Hippocampal formation (tissue), 2 donors: ENCODE measurements at places on chromosomes 16 and 17.
A peak's percentile ranks its signal among the peaks of the same experiment; 100 is the strongest.

GRCh38 chr17:72726936-72727335, 365.6 kb downstream of the SLC39A11 start:
- DNase-seq = no peak

- DNase-seq = no peak
Measured at GRCh38 chr16:17294856-17295255, 175.9 kb downstream of the XYLT1 start.

DNA sequence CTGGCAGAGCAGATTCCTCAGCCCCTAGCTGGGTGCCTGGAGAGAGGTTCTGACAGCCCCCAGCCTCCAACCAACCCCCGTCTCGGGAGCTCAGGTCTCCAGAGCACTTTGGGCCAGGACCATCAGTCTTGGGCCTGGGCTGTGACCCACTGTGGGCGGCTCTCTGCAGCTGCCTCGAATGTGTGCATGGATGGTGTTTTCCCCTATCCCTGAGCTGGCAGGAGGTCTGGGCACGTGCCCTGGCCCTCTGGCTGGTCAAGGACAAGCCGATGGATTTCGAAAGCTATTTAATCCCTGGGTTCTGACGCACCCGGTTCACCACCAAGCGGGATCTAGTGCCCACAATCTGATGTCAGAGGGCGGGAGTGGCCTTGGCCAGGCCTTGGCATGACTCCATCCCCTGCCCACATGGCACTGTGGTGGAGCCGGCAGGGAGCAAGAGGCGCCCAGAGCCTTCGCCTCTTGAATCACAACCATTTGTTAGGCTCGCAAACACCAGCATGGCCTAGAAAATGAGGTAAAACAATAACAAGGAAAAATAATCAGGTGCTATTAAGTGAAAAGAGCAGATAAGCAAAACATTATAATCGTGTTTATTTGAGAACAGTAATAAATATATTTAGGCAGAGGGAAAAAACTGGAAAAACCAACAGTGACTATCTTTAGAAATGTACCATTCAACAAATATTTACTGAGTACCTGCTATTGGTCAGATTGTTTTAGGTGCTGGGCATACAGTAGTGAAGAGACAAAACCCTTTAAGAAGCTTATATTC, 69.3 kb upstream of the TOB1 start:
- DNase-seq = peak; percentile 85

GRCh38 chr17:8056976-8057625, 18.2 kb downstream of the ALOX15B start:
- DNase-seq = no peak

DNA sequence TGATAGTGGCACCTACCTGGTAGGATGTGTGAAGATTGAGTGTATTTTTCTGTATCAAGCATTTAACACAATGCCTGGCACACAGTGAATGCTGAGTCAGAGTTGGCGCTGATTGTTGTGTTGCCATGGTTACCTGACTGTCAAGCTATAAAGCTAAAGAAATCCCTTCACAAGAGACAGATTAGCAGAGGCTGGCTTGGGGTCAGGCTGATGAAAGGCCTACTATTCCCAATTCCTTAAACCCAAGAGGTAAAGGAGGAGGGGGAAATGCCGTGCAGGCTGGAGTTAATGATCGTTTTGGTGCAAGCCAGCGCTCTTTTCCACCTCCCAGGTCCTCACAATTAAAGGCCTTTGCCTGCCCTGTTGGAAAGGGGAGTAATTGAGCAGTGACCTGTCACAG, 5.9 kb downstream of the CLEC19A start:
- DNase-seq = peak; percentile 34

- DNase-seq = no peak
Measured at GRCh38 chr17:74521701-74522201, 9.5 kb downstream of the CD300LB start.

DNA sequence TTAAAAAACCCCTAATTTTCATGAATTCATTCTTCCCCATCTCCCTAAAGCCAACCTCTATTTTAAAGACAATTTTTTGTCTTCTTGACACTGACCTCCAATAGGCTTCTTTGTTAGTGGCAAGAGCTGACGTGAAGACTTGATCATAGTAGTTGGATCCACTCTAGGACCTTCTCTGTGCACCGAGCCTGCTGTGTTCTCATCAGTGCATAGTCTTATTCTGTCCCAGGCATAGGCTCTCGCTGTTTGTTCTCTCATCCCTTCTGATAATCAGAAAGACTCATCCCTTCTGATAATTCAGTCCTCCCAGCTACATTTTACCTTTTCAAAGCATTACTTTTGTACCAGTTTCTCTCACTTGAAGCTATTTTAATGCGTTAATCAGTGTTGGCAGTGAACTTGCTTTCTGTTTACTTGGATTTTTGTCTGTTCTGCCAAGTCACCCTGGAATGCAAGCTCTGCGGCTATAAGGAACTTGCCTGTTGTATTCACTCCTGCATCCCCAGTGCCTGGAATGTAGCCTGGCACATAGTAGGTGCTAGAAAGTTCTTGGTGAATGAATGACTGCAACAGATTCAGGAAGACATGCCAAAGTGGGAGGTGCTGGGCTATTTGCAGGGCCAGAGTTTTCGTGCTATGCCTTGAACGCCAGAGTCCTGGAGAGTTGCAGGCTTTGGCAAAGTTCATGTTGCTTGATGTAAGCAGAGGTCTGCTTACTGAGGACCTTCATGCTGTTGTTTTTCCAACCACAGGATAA, 147.6 kb upstream of the MPHOSPH6 start:
- no peak for DNase-seq

DNA sequence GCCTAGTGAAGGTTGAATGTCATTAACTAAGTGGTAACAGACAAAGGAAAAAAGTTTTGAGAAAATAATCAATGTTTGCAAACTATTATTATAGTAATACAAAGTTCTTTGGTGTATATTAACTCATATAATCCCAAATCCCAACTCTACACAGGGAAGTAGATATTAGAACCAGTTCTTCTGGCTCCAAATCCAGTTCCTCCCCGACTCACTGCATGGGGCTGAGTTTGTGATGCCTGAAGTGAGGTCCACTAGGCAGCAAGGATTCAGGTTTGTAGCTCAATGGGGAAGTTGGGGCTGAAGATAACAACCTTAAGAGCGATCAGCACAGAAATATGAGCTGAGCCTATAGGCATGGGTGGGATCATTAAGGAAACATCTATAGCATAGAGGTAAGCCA, 5.6 kb upstream of the SYNRG start:
- no peak for DNase-seq

GRCh38 chr17:40506786-40507185, 5.4 kb upstream of the TNS4 start:
- no peak for DNase-seq

GRCh38 chr16:29231244-29231643, 175.3 kb downstream of the NPIPB11 start:
- DNase-seq = no peak

DNA sequence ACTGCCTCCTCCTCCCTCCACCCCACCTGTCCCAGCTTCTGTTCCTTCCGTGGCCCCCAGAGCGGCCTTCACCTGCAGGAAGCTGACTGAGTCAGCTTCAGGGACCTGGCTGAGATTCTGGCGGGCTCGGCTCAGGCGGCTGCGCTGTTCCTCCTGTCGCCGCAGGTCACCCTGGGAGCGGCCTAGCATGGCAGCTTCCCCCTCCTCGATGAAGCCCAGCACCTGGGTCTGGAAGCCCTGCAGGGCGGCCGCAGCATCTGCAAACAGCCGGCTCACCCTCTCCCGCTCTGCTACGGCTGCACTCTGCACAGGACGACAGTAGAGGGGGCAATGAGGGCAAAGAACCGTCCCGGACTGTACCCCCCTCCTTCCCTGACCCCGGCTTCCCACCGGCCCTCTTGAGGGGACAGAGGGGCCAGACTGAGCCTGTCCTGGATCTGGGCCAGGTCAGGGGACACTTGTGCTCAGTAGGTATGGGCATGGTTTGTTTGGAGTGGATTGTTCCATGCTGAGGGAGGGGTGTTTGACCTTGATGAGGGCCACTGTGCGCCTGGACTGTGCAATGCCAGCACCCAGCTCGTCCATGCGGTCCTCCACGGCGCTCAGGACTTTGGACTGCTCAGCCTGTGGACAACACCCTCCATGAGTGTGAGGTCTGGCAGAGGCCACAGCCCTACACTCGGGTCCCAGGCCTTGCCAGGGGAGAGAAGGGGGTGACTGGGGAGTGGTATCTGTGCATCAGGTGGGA, 2.0 kb downstream of the TRIM47 start:
- no peak for DNase-seq

DNA sequence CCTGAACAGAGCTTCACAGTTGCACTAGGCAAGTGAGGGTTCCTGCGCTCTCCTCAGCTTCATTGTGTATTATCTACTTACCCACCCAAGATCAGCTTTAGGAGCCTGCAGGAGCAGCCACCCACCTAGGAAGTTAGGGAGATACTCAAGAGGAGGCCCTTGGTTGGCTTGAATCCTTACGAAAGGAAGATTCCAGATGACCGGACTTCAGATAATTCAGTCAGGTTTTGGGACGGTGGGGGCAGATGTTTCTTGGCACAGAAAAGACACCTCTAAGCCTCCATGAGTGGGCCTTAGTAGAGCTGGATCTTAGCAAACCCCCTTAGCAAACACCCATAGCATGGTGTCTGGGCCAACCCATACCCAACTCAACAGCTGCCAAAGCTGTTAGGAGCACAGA, 2.4 kb upstream of the CBFB start:
- no peak for DNase-seq

DNA sequence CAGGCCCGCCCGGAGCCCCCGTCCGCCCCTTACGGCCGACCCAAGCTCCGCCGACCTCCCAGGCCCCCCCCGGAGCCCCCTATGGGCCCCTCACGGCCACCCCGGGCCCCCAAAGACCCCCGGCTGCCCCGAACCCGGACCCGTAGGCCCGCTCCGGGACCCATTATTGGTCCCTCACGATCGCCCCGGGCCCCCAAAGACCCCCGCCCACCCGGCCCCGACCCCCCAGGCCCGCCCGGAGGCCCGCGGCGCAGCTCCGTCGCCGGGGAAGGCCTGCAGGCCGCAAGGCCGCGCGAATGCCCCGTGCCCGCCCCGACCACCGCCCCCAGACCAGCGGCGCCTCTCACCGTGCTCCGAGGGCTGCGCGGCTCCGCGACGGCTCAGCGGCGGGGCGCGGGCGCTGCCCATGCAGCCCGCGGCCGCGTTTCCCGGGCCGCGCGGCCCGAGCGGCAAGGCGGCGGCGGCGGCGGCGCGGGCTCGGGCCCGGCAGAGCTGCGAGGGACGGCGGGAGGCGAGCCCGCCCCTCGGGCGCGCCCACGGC, 393 bp downstream of the ANKRD11 start:
- DNase-seq = no peak

- DNase-seq = no peak
Measured at GRCh38 chr17:66398059-66398458, 95.6 kb downstream of the PRKCA start.

- no peak for DNase-seq
Measured at GRCh38 chr16:71645450-71645849, 19.5 kb downstream of the MARVELD3 start.
